ENCODE measurements at places on chromosomes 12 and 14.
A peak's percentile ranks its signal among the peaks of the same experiment; 100 is the strongest.

GRCh38 chr12:64679487-64680001 lies 69.2 kb downstream of the RASSF3 start:
- no peak for DNase-seq

GRCh38 chr12:3119192-3119755 lies 42.1 kb downstream of the TSPAN9 start:
- no peak for DNase-seq

GRCh38 chr12:117202033-117202432 lies 11.8 kb upstream of the FBXO21 start:
- DNase-seq, result no peak

DNA sequence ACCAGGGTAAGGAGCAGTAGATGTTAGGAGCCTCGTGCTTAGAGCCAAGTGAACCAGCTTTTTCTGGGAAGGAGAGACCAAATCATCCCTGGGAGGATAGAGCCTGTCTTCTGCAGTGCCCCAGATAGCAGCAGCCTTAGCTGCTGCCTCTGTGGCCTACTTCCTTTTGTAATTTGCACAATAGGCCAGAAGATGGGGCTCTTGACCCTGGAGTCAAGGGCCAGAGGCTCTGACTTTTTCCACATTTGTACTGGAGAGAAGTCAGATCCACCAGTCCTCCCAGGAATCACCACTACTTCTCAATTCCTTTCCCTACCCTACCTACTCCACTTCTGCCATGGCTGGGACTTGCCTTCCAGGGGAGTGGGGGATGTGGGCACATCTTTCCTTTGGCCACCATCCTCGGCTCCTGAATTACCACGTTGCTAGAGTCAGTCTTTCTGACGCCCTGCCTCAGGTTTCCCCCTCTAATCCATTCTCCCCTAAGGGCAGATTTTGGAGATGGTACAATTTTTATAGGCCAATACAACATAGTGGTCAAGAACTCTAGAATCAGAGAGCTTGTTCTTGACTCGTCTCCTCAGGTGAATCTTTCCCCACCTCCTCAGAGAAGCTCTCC lies 3.3 kb upstream of the SLC4A8 start:
- peak; percentile 26 for DNase-seq

GRCh38 chr12:116210762-116211161 lies 66.7 kb downstream of the MED13L start:
- DNase-seq, result no peak

- no peak for DNase-seq
These were observed 427.6 kb downstream of the IPO8 start for GRCh38 chr12:30268041-30268440.

DNA sequence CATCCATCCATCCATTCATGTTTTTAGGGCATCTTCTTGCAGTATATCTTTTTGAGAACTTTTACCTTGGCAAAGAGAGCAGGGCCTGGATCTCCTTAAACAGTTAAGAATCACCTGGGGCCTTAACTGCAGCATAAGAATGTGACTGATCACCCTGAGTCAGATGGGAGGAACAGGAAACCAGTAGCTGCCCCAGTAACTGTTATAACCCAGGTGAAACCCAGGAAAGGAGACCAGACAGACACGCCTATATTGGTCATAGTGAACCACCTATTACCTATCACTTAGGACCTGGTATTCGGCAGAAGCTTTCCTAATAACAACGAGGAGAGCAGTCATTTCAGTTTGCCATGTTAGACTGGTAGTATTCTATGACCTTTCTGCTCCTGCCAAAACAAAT lies 43.4 kb upstream of the NR2C1 start:
- DNase-seq, result no peak

GRCh38 chr12:42217656-42218055 lies 20.4 kb downstream of the YAF2 start:
- no peak for DNase-seq

- no peak for DNase-seq
These were observed 761.5 kb downstream of the GALC start for GRCh38 chr14:87231336-87232026.

GRCh38 chr12:25276199-25276937 lies 25.6 kb upstream of the KRAS start:
- DNase-seq, result no peak

GRCh38 chr12:94089891-94090290 lies 58.5 kb upstream of the PLXNC1 start:
- no peak for DNase-seq

DNA sequence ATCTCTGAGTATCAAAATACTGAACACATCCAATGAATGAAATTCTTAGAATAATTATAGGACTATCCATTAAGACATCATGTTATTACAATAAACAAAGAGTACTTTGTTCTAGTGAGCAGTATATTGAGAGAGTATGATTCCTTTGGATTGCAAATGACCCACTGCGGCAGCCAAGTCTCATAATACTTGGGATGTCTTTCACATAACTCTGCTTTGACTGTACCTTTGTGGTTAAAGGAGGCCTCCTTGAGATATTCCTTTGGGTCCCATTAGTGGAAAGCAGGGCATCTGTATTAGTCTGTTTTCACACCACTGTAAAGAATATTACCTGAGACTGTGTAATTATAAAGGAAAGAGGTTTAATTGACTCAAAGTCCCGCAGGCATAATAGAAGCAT lies 593.8 kb downstream of the TRHDE start:
- no peak for DNase-seq

GRCh38 chr14:67643713-67644112 lies 24.0 kb downstream of the ARG2 start:
- no peak for DNase-seq

- no peak for DNase-seq
These were observed 203.7 kb downstream of the PTPRO start for GRCh38 chr12:15526033-15526432.

- DNase-seq, result no peak
These were observed 430.9 kb downstream of the PCNX1 start for GRCh38 chr14:71338153-71338552.

- no peak for DNase-seq
These were observed 20.2 kb downstream of the UBE3B start for GRCh38 chr12:109497675-109498074.

- DNase-seq, result no peak
These were observed 15.7 kb downstream of the SMCO2 start for GRCh38 chr12:27462151-27462694.

DNA sequence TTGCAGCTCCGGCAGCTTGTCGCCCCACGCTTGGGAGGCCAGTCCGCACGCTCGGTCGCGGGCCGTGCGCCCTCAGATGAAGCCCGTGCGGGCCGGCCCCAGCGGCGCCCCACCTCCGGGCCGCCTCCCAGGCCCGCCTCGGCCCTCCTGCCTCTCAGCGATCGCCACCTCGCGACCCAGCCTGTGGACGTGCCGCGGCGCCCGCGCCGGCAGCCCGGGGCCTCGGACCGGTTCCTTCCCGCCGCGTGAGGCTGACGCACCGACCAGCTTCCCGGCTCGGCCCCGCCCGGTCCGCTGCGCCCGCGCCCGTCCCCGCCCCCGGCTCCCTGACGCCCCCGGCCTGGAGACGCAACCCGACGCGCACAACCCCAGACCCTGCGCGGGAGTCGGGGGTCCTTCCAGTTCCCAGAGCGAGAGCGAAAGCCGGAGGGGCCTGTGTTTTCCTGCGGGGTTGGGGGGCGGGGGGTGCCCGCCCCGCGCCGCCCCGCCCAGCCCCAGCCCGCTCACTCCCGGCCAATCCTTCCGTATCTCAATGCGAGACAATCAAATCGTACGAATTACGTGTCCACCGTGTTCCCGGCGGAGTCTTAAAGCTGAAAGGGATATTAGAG lies at the start of gene ERO1A:
TSS of gene ERO1A (minus strand) at position 78 of the 611 bp plus-strand sequence. CDS start at position 1, 77 bp downstream.
- DNase-seq, result no peak

GRCh38 chr12:25497021-25497420 lies 56.1 kb downstream of the LMNTD1 start:
- no peak for DNase-seq

DNA sequence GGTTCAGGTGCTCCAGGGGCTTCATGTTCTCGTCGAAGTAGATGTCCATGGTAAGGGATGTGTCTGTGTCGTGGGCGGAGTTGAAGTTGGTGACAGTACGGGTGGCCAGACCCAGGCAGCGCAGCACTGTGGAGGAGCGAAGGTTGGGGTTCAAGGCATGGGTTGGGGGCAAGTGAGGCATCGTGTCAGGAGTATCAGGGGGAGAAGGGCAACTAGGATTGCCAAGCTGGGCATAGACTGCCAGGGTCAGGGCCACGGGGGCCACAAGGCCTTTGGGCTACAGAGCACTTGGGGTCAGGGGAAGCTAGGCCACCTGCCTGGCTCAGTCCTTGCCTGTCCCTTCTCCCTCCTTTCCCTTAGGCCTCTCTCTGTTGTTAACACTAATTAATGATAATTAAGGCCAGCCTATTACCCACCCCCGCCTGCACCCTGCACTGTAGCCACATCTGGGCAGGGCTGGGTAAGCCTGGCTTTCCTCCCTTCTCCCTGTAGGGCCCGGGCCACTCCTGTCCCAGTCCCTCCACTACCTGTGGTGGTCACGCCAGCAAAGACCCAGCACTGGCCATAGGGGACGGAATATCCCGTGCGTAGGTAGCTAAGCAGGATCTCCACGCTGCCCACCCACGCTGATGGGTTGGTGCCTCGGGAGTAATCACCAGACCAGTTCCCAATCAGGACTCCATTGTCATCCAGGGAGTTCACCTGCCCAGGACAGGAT lies 4.3 kb downstream of the TGM1 start:
- no peak for DNase-seq

DNA sequence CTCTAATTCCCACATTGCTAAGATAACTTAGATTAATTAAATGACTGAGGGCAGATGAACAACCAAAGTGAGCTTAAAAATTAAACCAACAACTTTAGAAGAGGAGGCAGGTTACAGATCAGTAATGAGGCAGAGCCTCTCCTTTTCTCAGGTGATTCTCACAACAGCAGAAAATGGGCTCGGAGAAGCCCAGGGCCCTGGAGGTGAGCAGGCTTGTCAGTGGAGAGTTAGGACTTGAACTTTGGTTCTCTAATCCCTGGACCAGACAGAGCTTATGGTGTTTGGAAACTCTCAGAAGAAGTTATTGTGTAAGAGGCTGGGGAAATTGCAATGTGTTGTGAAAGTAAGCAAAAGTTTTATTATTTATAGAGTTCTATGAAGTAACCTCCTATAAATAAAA lies 2.8 kb downstream of the TRHDE start:
- DNase-seq, result no peak

- no peak for DNase-seq
These were observed 110.2 kb upstream of the SLC38A4 start for GRCh38 chr12:46936042-46936441.

- DNase-seq, result no peak
These were observed 154.9 kb downstream of the DIO2 start for GRCh38 chr14:80056497-80056801.
